ENCODE measurements at places on chromosomes 1 and 21.

DNA sequence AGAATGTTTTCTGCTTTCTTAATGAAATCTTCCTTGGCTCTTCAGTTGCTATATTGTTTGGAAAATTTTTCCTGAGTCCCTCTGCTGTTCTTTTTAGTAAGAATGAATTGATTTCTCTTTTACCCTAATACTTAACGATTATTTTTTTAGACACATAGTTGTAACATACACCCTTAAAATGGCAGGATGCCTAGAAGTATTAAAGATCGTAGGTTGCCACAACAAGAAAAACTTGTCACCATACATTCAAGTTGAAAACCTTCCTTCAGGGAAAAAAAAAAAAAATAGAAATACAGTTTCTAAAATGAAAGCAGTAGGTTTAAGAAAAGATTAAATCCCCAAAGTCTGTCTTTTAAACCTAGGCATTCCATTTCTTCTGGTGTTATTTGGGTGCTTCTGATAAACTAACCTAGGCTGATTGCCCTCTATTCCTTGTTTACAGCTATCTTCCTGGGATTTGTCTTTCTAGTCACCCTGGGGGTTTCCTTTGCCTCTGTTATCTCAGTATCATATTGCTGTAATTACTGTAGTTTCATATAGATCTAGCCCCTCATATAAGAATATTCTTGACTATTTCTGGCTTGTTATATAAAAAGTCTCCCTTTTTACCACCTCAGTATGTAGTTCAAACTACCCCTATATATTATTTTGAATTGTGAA is 16.8 kb downstream of the SUCO start:
- DNase-seq: no peak

DNA sequence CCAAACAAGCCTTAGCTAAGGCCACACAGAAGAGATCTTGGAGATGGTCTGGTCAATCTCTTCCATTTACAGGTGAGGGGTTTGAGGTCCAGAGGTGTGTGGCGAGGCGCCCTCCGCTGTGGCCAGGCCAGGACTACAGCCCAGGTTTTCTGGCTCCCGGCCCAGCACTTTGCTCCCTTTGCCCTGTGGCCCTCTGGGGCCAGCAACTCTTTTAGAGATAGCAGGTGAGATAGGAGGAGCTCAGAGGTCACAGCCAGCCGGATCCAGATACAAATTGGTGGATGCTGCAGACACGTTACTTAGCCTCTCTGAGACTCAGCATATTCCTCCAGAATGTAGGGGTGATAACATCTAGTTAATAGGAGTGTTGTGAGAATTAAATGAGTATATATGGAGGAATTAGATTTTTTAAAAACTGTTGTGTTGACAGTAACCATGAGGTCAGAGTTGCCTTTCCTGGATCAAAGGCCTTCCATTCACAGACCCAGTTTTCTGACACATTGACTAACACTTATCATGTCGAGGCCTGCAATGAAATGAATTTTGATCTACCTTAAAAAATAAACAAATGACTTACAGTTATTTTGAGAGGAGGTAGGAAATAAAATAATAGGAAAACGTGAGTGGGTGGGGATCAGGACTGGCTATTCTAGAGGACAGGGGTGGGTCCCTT is 16.6 kb downstream of the TEX35 start:
- no peak for DNase-seq

DNA sequence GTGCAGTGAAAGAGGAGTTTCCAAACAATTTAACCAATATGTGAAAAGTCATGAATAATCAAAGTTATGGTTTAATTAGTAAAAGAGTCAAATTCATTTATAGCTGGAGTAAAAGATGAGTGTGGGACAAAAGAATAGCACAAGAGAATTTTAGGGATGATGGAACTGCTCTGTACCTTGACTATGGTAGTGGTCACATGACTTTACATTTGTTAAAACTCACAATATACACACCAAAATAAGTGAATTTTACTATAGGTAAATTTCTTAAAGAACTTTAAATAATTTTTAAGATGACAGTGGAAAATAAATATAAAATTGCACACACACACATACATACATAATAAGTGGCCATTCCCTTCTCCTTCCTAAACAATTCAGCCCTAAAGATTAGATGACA is 13.6 kb downstream of the CDC42BPA start:
- DNase-seq: no peak

DNA sequence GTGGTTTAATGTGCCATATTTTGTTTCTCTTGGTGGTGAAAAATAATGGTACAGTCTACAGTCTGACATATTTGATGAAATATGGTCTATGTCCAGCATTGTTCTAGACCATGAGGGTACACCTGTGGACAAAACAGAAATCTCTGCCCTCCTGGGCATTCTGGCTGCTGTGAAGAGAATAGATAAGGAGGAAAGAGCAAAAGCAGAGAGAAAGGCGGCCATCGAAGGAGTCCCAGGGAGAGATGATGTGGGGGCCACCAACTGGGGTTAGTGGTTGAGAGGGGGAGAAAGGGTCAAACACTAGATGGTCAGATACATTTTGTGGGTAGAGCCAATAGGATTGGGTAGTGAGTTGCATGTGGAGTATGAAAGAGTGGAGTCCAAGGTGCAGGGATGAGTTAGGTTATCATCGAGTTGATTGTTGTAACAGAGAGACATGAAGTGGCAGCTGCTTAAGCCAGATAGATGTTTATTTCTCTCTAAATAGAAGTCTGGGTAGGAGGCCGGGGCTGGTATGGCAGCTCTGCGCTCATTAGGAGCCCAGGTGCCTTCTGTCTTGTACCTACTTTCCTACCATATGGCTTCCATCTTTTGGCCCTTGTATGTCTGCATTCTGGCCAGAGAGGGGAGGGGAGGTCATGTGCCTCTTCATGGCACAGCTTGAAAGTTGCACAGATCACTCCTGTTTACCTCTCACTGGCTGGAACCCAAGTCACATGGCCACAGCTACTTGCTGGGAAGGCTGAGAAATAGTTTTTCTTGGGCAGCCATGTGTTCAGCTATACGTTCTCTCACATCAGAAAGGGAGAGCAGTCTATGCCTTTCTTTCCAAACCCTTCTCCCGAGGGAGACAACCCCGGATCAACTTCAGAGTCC is 13.0 kb downstream of the UBE4B start:
- DNase-seq: no peak

GRCh38 chr1:198320759-198321158 is 164.0 kb downstream of the NEK7 start:
- no peak for DNase-seq

DNA sequence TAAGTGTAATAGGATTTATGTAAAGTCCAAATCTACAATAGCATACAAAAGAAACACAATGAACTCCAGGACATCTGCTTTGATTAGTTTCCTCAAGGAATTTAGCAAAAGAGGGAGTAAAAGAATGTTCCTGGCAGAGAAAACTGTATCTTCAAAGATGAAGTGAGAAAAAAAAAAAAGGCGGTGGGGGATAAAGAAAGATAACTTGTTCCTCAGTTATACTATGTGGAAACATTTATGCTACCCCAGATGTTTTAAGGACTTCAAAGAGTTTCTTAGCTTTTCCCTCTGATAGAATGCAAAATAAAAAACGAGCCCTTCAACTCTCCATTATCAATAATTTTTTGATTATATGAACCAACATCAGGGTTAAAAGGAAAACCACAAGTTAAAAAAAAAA is 908.9 kb upstream of the ADGRL2 start:
- DNase-seq: no peak

DNA sequence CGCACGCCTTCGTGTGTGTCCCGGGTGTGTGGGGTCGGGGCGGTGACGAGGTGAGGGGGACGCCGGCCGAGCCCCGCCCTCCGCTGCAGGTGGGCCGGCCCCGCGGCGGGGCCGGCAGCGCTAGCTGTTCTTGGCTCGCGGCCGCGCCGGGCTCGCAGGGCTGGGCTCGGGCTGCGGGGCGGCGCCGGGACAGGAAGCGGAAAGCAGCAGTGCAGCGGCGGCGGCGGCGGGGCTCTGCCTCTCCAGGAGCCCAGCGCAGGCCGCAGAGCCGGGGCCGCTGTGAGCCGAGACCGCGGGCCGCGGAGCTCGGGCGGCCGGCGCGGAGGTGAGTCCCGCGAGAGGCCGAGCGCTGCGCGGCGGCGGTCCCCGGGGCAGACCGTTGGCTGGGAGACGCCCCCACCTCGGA is at the start of gene VANGL1:
Gene VANGL1, plus strand, starts transcription at position 209 of the 406 bp plus-strand sequence. CDS start 9,444 bp downstream, outside the sequence.
- no peak for DNase-seq

- DNase-seq: no peak
Measured at GRCh38 chr21:34994766-34995631, 54.1 kb downstream of the RUNX1 start.

GRCh38 chr1:177799746-177800145 is 170.1 kb downstream of the SEC16B start:
- no peak for DNase-seq

DNA sequence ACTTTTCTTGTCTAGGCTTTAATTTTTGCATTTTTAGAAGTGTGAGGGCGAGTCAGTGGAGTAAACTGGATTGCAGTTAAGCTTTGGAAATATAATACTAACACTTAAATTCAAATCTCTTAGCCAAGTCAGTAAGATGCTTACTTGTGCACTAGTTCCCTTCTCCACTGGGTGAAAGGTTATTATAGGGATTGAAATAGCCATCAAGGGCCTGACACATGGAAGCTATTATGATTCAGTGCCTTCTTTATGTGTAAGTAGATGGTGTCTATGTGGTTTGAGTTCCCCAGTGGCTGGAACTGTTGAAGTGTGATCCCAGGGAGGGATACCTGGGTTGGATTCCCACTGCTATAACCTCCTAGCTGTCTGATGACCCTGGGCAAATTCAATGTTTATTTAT is 24.7 kb upstream of the DMRTA2 start:
- DNase-seq: no peak

DNA sequence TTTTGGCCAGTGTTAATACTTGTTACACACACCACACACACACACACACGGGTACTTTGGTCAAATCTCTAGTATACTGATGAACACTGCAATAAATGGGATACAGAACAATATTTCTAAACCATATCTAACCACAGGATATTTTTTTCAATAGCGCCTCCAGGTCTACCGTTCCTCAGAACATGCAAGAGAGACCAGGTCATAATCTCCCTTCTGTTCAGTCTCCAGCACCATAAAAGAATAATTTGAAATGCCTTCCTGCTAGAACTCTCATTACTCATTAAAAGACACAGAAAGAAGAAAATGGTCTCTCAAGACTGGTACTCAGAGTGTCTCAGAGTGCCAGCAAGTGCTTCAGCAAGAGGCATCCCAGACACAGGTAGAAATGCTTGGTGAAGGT is 11.5 kb upstream of the SLC44A3 start:
- no peak for DNase-seq

- peak; percentile 43 for DNase-seq
Measured at GRCh38 chr1:6347641-6348487, 45.7 kb downstream of the ACOT7 start.

- no peak for DNase-seq
Measured at GRCh38 chr1:51907079-51907702, 28.7 kb upstream of the NRDC start.

DNA sequence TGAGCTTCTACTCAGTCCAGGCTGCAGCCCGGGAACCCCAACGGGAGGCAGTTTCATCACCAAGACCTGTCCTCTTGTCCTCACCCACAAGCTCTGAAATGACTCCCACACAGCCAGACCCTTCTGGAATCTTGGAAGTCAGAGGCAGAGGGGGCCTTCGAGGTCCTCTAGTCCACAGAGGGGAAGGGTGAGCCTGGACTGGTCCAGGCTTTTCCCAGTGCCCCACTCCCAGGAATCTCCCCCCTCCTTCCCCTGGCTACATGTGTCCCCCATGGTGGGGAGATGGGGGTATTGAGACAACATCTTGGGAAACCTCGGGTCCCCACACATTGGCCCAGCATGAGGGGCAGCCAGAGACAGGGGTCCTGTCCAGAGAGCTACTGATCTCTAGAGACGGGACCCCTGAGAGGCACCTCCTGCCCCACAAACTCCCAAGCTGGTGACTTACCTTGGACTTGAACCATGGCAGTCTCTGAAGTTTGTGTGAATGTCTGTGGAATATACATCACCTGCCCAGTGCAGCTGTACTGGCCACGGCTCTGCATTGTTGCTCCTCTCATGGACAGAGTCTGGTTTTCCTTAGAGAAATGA is 19.4 kb upstream of the SLAMF9 start:
- DNase-seq: no peak

DNA sequence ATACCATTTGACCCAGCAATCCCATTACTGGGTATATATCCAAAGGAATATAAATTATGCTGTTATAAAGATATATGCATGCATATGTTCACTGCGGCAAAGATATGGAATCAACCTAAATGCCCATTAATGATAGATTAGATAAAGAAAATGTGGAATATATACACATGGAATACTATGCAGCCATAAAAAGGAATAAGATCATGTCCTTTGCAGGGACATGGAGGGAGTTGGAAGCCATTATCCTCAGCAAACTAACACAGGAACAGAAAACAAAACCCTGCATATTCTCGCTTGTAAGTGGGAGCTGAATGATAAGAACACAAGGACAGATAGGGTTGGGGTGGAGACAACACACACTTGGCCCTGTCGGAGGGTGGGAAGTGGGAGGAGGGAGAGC is 19.8 kb upstream of the REG4 start:
- DNase-seq: no peak

- no peak for DNase-seq
Measured at GRCh38 chr1:20087668-20088067, 17.7 kb downstream of the PLA2G5 start.

- no peak for DNase-seq
Measured at GRCh38 chr1:113146242-113147072, 73.5 kb downstream of the LRIG2 start.

GRCh38 chr1:7298749-7299151 is 472.3 kb upstream of the VAMP3 start:
- DNase-seq: no peak

DNA sequence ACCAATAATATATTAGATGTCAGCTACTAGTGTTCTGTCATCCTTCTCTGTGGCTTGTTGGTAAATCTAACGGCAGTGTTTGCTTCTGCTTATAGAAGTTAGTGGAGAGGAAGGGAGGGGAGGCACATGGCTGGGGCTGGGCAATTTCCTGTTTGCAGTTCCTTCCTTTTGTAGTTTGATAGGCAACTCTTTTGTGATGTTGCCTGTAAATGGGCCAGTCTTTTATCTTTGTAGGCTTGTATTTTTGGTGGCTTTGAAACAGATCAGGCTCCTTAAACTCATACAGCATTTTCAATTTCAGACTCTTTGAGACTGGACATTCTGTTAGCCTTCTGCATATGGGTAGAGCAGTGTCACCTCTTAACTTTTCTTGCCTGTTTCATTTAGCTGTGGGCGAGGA is 48.1 kb downstream of the CDC14A start:
- DNase-seq: peak; percentile 30

DNA sequence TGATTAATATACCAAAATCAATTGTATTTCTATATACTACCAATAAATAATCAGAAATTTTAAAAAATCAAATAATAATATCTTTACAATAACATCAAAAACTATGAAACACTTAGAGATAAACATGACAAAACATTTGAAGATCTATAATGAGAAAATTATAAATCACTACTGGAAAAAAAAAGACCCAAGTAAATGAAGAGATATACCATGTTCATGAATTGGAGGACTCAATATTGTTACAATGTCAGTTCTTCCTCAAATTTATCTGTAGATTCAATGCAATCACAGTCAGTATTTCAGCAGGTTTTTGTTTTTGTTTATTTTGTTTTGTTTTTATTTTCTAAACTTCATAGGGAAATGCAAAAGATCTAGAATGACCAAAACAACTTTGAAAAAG is 4.2 kb upstream of the ITPKB start:
- DNase-seq: no peak

All from stimulated activated CD8-positive, alpha-beta memory T cell treated with anti-CD3 and anti-CD28 coated beads, Interleukin-15, amount 100 ng/mL, for 1 hour (primary cell).